ENCODE measurements at places on chromosomes 11 and 22.

DNA sequence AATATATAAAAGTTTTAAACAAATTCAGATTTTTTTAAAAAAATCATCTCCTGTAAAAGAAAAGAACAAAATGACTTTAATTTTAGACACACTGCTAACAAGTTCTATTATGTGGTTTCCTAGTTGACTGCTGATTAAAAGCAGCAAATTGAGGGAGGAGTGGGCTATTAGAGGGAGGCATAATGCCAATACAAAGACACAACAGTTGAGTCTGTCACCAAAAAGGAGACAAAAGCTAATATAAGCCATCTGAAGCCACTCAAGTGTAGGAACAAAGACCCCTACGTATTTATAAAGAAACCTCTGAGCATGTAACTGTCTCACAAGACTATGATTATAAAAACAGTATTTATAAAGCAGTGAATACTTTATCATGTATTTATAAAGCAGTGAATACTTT lies 28.6 kb downstream of the TMEM123 start:
- no peak for DNase-seq

GRCh38 chr11:6602096-6602940 lies 1.1 kb downstream of the RRP8 start:
- no peak for DNase-seq

- DNase-seq: no peak
Measured at GRCh38 chr22:49213731-49214352, 613.8 kb downstream of the BRD1 start.

GRCh38 chr22:50677493-50678217 lies 5.0 kb downstream of the SHANK3 start:
- DNase-seq: no peak

Data from effector CD4-positive, alpha-beta T cell (primary cell).